Stimulated activated CD8-positive, alpha-beta memory T cell treated with anti-CD3 and anti-CD28 coated beads, Interleukin-7, amount 100 ng/mL, for 1 hour (primary cell): ENCODE measurements at places on chromosomes 7 and 10.

- no peak for DNase-seq
Measured at GRCh38 chr10:108069096-108069495, 904.6 kb upstream of the SORCS1 start.

- DNase-seq = no peak
Measured at GRCh38 chr7:112784603-112785002, 5.6 kb downstream of the TMEM168 start.

DNA sequence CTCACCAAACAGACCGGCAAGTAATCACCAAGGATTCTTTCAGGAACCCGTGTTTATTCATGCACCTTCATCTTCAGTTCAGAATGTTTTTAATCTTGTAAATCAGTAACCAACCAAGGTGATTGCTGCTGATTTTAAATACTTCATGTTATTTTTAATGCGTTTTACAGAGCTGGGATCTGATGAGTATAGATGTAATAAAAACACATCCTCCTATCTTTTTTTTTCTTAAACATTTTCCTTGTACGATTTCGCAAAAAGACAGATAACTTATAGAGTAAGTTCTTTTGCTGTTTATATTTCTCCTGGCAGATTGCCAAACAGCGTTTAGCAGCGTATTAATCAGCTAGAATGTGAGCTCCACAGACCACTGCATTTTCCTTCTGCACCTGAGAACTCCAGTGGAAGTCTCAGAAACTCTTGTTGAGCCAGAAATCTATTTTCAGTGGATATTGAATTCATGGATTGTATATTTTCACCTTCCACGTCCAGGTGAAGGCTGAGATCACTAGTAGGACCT, 397.8 kb upstream of the NRP1 start:
- no peak for DNase-seq

GRCh38 chr10:24901686-24902399, 50.6 kb downstream of the PRTFDC1 start:
- DNase-seq = no peak

DNA sequence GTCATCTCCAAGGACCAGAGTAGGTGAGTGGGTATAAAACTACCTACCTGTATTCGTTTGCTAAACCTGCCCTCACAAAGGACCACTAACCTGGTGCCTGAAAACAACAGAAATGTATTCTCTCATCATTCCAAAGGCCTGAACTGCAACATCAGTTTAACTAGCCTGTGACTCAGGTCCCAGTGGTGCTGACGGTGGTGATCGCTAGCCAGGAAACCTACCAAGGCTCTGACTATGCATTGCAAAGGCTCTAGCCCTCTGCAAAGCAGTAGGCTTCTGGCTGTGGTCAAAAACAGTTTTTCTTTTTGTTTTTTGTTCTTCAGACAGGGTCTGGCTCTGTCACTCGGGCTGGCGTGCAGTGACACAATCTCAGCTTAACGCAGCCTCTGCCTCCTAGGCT, 107.5 kb downstream of the NPTX2 start:
- no peak for DNase-seq

DNA sequence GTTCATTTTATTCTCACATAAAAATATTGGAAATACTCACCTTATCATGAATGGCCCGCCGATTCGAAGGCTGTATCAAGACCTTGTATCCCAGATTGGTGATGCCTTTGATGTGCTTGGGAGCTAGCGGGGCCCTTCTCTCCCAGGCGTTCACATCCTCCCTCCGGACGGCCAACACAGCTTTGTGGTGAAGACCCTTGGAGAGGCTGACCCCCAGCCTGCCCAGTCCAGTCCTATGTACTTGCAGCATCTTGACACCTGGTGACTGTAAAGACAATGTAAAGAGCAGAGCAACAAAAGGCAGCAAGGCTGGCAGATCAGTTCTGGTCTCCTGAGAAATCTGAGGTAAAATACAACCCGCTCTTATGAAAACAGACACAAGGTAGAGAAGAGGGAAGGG, 10.6 kb downstream of the AASS start:
- DNase-seq = no peak

DNA sequence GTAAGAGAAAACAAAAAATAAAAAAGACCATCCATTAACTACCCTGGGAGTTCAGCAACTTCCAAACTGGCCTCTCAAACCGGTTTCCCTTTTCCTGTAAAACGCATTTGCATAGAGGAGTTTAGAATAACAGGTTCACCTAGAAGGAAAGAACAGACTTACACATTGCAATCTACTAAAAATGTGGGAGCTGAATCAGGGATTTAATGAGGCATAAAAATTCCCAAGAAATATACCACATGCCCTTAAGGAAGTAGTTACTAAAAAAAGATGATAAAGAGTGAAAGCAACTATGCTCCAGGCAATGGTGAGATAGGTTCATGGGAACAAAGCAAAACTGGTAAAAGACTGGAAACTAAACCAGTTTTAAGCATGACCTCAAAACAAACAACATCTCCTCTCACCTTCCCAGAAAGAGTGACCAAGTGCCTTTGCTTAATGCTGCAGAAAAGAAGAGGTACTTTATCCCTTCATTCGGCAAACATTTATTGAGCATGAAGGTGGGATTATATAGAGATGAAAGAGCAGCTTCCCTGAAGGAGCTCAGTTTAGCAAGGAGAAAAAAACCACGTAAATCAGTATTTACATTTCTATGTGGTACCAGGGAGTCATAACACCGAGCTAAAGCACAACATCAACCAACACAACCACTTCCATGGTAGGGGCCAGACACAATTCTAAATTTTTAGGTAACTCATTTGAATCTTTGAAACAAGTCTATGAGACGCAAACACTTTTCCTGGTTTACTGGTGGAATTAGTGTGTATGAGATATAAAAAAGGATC, 152.8 kb downstream of the SGMS1 start:
- no peak for DNase-seq

- no peak for DNase-seq
Measured at GRCh38 chr10:103224133-103224532, 21.6 kb upstream of the RPEL1 start.

GRCh38 chr10:114684084-114684821, 26.2 kb upstream of the ABLIM1 start:
- no peak for DNase-seq

DNA sequence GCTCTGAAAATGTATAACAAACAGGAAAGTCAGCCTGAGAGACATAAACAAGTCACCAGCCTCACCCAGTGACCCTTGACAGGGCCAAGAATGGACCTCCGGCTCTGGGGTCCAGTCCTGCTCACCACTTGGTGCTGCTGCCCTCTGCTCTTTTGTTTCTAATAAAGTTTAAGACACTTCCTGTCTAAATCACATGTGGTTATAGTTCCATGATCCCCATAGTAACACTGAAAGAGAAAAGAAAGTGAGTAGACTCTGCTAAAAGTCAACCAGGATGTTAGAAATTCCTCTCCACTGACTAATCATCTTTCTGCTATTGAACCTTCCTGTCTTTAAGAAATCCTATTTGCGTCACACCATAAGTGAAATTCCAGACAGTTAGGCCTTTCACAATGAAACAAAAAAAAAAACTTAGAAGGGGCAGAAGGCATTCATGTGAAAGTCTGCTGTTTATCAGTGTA, 179.2 kb upstream of the BET1 start:
- no peak for DNase-seq

DNA sequence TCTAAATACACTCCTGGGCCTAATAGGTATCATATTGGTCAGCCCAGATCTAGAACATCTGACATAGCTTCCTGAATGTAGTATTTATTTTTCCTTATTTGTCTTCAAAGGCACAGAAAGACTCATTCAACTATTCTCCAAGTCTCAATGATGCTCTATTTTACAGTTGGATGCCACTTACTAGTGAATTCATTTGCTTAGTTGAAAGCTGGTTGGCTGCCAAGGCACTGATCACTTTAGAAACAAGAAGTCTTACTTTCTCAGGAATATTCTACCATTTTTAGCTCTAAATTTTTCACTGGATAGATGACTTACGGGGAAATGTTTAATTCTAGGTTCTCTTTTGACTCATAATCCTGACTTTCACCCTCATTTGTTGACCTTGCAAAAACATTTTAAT, 863.4 kb downstream of the SORCS1 start:
- DNase-seq = no peak

DNA sequence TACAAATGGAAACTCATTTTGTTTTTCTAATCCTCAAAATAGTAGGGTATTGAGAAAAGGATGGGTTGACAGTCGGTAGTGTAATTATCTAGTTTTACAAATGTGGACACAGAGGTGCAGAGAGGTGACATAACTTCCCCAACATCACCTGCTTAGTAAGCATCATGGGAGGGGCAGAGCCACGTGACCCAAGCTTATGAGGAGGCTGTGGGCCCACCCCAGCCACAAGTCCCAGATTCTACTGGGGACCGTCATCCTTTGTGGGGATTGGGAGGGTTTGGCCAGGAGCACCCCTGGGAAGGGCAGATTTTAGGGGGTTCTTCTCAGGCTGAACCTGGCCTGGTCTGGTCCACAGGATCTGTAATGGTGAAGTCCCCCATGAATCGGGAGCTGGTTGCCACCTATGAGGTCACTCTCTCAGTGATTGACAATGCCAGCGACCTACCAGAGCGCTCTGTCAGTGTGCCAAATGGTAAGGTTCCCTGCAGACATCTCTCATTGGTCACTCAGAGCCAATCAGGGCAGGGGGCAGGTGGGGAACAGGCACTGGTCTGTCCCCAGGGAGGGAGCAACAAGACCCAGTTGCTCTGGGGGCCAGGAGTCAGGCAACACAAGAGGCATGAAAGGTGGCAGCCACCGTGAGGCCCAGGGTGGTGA, 23.6 kb upstream of the VSIR start:
- DNase-seq = no peak

GRCh38 chr10:124144536-124144935, 51.1 kb upstream of the CHST15 start:
- no peak for DNase-seq
